ENCODE measurements at places on chromosomes 5 and 9.

DNA sequence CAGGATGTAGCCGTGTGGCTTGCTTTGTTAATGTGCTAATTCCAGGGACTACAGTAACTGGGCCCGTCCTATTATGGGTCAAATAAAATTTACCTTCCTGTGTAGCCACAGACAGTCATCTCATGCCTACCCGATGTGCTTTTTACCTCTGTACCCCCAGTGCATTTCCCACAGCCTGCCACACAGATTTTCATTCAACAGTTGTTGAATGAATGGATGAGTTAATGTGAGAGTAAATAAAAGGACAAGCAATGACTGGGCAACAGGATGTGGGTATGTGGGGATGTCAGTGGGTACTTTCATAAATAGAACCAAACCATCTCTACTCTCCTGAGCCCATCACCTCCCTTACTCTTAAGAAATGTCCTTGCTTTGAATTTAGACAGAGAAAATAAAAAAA lies 441.2 kb upstream of the ZNF462 start:
- no peak for DNase-seq

GRCh38 chr9:115086886-115087285 lies 31.1 kb downstream of the TNC start:
- DNase-seq, result no peak

- DNase-seq, result no peak
Measured at GRCh38 chr5:55440188-55440646, 94.5 kb downstream of the PLPP1 start.

DNA sequence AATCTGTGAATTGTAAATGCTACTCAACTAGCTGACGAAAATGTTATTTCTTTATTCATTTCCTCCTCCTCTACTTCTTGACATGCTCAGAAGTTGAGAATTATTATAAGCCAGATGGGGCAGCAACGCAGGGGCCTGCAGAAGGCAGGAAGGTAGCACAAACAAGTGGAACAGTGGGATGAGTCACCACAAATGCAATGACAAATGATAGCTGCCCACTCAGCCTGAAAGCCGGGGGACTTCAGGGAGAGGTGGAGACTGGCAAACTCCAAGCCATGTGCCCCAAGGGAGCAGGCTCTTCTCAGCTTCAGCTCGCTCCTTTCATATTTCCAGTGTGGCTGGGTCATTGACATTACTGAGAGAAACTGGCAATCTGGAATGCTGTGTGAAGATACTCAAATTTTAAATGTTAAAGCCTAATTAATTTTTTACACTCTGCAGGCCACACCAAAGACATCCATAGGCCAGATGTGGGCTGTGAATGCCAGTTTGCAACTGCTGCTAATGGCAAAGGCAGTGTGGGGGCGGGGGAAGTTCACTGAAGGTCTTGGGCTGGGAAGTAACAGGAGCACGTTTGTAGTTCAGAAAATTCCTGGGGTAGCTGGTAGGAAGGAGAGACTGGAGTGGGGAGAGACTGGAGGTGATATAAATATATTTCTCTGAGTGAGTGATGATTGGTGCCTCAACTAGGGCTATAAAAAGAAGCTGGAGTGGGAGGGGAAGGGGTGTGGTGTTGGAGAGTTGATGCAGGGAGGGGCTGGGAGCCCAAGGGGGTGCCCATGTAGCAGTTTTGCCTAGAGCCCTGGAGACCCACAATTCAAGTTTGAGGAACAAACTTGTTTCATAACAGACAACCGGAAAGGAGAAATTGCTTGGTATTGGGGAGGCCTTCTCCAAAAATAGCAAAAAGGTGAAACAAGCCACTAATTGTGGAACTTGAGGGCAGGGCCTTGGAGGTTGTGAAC lies 20.8 kb upstream of the ADRB2 start:
- DNase-seq, result no peak

DNA sequence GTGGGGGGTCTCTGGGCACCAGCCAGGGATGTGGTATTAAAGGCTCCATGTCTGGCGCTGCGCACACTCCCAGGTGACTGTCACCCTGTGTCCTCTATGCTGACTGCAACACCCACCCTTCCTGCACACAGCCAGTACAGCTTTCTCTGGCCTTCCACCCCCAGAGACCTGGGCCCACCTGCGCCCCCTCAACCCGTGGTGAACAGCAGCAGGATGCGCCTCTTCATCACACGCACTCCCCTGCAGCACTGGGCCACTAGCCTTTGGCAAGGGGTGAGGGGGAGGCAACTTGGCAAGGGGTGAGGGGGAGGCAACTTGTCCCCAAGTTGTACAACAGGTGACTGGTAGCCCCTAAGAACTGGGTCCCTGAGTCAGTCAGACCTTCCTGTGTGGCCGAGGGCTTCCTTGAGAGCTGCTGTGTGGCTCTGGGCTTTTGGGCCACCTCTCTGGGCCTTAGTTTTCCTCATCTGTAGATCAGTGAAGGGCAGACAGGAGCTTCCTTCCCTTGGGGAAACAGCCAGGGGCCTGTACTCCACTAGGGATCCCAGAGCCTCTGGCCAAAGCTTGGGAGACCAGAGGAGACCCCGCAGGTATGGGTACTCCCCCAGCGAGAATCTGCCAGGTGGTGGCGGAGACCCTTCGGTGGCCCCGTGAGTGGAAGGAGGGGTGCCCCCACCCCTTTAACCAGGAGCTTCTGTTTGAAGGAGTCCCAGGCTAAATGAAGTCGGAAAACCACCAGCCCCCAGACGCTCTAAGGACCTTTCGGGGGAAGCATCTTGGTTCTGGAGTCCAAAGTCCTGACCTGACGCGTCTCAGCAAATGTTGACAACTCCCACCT lies 4.5 kb downstream of the CRAT start:
- no peak for DNase-seq

DNA sequence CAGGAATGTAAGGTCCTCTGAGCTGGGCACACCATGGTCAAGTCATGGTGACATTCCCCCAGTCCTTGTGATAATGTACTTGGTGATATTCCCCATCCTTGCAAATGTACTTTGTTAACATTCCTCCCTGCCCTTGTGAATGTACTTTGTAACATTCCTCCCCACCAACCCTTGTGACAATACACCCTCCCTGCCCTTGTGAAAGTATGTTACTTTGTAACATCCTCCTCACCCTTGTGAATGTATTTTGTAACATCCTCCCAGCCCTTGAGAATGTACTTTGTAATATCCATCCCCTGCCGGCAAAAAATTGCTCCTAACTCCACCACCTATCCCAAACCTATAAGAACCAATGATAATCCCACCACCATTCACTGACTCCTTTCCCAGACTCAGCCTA lies 53.3 kb downstream of the RAPGEF6 start:
- DNase-seq, result no peak

DNA sequence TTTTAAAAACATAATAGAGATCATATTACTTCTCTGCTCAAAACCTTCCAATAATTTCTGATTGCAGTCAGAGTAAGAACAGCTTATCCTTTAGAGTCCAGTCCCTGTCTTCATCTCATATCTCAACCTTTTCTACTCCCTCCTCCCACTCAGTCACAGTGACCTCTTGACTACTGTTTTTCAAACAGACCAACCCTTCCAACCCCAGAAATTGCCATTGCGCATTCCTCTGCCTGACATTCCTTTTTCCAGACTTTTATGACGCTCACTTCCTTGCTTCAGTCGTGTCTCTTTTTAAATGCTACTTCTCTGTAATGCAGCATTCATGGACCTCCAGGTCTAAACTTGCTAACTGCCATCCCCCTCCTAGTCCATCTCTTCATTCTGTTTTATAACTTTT lies 800.5 kb downstream of the BRINP1 start:
- DNase-seq, result no peak

GRCh38 chr5:8953016-8953415 lies 592.9 kb downstream of the SEMA5A start:
- DNase-seq, result no peak

DNA sequence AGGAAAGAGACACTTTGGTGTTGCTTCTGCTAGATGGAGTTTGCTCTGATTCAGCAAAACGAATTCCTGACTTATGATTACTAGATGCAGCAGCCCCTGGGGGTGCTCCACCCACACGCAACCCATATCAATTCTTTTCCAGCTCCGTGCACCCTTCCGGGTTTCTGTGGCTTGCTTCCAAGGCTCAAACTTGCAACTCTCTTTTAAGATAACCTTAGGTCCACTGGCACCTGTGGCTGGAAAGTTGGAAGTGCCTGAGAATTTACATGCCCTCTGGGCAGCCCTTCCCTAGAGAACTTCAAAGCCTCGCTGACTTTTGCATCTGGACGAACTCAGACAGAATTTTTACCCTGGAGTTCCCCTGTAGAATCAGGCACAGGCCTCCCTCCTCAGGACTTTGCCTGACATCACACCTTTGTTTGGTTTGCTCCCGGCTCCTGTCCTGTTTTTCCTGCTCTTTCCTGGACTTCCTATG lies 224.9 kb downstream of the SNX18 start:
- no peak for DNase-seq

DNA sequence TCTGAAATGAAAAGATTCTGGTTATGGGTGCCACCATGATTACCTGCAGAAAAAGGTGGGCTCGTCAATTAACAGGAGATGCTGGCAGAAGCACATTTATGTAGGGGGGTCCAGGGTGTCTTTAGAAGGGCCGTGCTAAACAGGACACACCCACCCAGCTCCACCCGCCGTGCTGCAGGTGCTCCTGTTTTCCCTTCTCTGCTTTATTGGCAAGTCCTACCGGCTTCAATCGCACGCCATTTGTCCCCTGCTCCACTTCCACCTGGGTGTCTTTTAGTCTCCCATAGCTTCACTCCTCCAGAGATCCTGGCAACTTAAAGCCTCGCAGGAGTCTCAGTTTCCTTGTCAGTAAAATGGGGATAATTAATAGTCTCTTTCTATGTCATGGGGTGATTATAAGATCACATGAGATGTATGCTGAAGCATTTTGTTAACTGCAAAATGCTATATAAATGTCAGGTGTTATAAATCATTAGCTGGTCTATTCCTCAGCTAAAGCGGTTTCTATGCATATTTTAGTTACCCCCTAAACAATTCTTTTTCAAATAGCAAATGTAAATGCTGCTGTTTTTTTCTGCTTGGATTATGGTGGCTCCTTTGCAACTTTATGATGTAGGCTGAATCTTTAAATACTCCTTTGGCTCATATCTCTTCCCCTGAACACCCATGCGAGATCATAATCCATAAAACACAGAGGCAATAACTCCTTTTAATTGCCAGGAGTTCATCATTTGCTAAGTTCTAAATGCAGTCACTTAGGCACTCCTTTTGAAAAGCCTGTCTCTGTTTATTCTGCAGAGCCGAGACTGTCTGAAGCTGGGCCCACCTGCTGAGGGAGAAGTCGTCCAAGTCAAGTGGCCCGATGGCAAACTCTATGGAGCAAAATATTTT lies 406.9 kb downstream of the KDM4C start:
- no peak for DNase-seq

DNA sequence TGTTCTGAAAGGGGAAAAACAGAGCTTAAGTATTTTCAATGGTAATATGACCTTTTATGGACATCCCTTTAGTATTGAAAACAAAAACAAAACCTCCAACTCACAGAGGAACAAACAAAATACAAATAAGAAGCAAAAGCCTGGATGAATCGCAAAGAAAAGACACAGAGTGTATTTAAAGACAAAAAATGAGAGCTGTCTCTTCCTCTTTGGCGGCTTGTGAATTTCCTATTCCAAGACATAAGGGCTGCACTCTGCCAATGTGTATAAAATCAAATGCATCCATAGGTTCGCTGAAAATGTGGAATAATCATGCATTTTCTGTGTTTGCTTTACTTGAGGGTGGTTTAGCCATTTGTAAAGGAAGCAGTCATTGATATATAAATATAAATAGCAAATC lies 739.3 kb upstream of the ZNF608 start:
- DNase-seq, result no peak

GRCh38 chr5:123722451-123722850 lies 210.5 kb downstream of the CSNK1G3 start:
- no peak for DNase-seq

DNA sequence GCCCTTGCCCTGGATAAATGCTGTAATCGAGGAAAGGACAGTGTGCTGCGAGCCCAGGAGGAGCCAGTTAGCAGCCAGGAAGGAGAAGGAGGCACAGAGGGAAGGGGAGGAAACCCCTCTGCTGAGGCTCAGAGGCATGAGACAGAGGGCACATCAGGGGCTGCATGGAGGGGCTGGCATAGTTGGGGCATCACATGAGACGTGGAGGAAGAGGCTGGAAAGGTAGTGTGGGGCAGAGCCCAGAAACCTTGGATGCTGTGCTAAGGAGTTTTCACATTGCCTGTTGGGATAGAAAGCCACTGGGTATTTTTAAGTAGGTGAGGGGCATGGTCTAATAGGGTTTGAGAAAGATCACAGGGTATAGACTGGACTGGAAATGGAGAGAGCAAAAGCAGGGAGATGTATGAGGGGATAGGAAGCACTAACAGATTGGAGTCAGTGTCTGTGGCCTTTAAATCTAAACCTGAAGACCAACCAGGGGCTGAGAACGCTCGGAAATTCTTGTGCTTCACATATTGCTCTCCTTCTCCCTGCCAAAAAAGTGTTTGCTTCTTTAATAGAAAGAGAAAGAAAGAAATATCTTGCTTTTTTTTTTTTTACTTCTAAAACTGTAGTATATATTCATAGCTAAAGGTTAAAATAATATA lies 33.0 kb upstream of the ANGPTL2 start:
- no peak for DNase-seq

- DNase-seq, result no peak
Measured at GRCh38 chr9:8085986-8086385, 286.4 kb upstream of the DMAC1 start.

DNA sequence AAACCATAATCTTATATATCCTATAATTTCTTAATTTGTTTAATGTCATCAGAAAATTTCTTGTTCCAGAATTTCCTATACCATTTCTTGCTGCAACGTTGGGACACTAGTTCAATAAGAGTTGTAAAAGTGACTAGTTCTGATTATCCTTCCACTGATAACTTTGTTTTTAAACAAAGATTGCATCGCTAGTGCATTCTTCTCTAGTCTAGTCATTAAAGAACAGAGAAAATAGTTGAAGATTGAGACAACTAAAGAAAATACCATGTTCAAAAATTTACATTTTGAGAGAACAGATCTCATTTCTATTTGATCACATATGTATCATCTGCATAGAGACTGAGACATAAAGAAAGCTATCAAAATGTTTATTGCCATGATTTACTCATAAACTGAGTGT lies 1888.2 kb downstream of the EFNA5 start:
- DNase-seq, result no peak

GRCh38 chr5:63555874-63556273 lies 406.4 kb downstream of the HTR1A start:
- DNase-seq, result no peak

- DNase-seq, result no peak
Measured at GRCh38 chr9:130665431-130666392, 1.3 kb downstream of the PRDM12 start.

DNA sequence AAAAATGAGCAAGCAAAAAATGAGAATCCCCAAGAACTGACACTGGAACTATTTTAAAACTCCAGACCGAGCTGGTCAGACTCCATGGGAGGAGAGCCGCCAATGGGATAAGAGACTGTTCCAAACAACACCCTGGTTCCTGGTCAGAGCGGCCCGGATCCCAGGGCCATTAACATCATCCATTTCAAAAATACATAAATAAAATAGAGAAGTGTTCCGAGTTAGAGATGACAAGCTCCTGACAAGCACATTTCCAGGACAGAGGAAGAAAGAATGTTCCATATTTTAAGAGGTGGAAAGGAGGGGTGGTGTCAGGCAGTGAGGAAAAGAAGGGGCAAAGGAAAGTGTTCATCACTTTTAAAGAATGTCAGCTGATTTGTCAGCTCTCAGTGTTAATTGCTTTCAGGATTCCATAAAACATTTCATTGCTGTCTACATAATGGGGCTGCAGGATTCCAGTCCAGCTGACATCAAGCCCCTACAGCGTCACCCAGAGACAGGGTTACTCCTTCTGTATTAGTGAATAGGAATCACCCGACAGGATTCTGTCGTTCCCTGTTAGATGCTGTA lies 202.5 kb upstream of the TRIM32 start:
- DNase-seq, result no peak

- DNase-seq, result no peak
Measured at GRCh38 chr5:176133289-176133870, 104.8 kb upstream of the SIMC1 start.
